ENCODE measurements at places on chromosomes 5 and 9. TPM values are rescaled to one million over a fixed set of nuclear protein-coding genes. Genes with fewer than 3 reads are reported as not detected.

PKN3 gene
- 13.4 TPM for total RNA-seq

UNC5A gene
- 0.46 TPM for total RNA-seq

TRIP13 gene
- 63.4 TPM for total RNA-seq

ERAP2 gene
- 1.6 TPM for total RNA-seq

GRXCR2 gene
- not detected for total RNA-seq

MARVELD2 gene
- 3.2 TPM for total RNA-seq

SPATA31E1 gene
- not detected for total RNA-seq

SPATA31A5 gene
- total RNA-seq = not detected

CNTNAP3 gene
- total RNA-seq = 11.0 TPM

SLC28A3 gene
- total RNA-seq = not detected

PCDHA1 gene
- 0.15 TPM for total RNA-seq

DAB2 gene
- 9.2 TPM for total RNA-seq

PSAT1 gene
- total RNA-seq = 158 TPM

CDC20B gene
- total RNA-seq = 0.09 TPM

TBC1D2 gene
- 10.2 TPM for total RNA-seq

C5orf58 gene
- not detected for total RNA-seq

MEIKIN gene
- not detected for total RNA-seq

IFNK gene
- total RNA-seq = not detected

BRD9 gene
- total RNA-seq = 41.7 TPM

DIAPH1 gene
- total RNA-seq = 106 TPM

PRRX2 gene
- 11.3 TPM for total RNA-seq

GNA14 gene
- not detected for total RNA-seq

DMRT3 gene
- not detected for total RNA-seq

ARHGEF37 gene
- 1.3 TPM for total RNA-seq

C5orf34 gene
- total RNA-seq = 4.5 TPM

TSSK1B gene
- not detected for total RNA-seq

DOCK8 gene
- total RNA-seq = 0.29 TPM

CDKN2B gene
- total RNA-seq = not detected

PCDHGB7 gene
- not detected for total RNA-seq

POU5F2 gene
- total RNA-seq = not detected

IFNA13 gene
- total RNA-seq = not detected

GPX3 gene
- total RNA-seq = 22.8 TPM

RANBP3L gene
- not detected for total RNA-seq

PIP5KL1 gene
- 1.3 TPM for total RNA-seq

ASS1 gene
- 17.7 TPM for total RNA-seq

PCDHGB6 gene
- 0.07 TPM for total RNA-seq

NDFIP1 gene
- 53.6 TPM for total RNA-seq

IRX2 gene
- 1.5 TPM for total RNA-seq

ABO gene
- not detected for total RNA-seq

PCDH1 gene
- 6.0 TPM for total RNA-seq

DMGDH gene
- 0.58 TPM for total RNA-seq

NMUR2 gene
- total RNA-seq = 0.13 TPM

WDR55 gene
- total RNA-seq = 27.1 TPM

TAS2R1 gene
- total RNA-seq = not detected

NXNL2 gene
- 0.86 TPM for total RNA-seq

TMOD1 gene
- total RNA-seq = 2.4 TPM

ENDOG gene
- 32.8 TPM for total RNA-seq

PDGFRB gene
- 0.09 TPM for total RNA-seq

SPATA31D4 gene
- total RNA-seq = not detected

RLN1 gene
- total RNA-seq = not detected
